EL (cell line): ENCODE measurements at places on chromosomes 6 and 20.
A peak's percentile ranks its signal among the peaks of the same experiment; 100 is the strongest.

GRCh38 chr20:33733654-33734576 is 2.1 kb downstream of the ZNF341 start:
- DNase-seq, result peak; percentile 88

GRCh38 chr20:22462975-22463914 is 121.1 kb downstream of the FOXA2 start:
- DNase-seq, result no peak

- no peak for DNase-seq
These were observed 9.5 kb downstream of the NCR2 start for GRCh38 chr6:41344876-41345275.

GRCh38 chr20:61044499-61044898 is 207.6 kb upstream of the CDH4 start:
- no peak for DNase-seq

DNA sequence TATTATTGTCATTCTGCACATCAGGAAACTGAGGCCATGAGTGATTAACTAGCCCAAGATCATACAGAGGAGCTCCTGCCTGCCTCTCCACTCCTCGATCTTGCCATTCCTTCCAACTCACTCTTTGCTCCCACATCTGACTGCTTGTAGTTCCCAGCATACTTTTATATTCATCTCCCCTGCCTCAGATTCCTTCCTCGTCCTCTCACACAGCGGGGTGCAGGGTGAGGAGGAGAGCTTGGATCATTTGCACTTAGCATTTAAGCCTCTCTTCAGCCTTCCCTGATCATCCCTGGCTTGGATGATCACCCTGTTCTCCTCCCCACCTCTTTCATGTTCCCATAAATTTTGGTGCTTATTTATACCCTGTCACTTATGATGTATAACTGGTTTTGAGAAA is 515.1 kb upstream of the SOX4 start:
- DNase-seq, result no peak

DNA sequence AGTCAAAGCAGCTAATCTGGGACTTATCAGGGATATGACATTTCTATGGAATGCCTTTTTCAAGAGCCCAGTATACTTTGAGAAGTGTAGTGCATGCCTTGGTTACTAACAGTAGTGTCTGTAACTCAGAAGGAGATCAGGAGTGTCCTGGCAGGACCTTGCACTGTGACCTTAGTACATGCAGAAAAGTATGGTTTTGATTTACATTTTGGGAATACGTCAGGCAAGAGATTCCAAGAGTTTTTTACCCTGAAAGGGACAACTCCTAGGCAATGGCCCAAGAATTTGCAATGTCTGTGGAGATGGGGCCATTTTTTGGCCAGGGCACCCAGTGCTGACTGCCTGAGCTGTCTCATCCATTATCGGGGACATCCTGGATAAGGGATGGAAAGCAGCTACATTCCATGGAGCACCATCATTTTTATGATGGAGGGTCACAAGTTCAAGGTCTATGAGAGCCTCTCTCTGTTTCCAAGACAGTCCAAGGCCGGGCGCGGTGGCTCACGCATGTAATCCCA is 80.2 kb downstream of the FAM50B start:
- DNase-seq, result peak; percentile 59

- DNase-seq, result no peak
These were observed 129.0 kb downstream of the SOX4 start for GRCh38 chr6:21722510-21722909.

DNA sequence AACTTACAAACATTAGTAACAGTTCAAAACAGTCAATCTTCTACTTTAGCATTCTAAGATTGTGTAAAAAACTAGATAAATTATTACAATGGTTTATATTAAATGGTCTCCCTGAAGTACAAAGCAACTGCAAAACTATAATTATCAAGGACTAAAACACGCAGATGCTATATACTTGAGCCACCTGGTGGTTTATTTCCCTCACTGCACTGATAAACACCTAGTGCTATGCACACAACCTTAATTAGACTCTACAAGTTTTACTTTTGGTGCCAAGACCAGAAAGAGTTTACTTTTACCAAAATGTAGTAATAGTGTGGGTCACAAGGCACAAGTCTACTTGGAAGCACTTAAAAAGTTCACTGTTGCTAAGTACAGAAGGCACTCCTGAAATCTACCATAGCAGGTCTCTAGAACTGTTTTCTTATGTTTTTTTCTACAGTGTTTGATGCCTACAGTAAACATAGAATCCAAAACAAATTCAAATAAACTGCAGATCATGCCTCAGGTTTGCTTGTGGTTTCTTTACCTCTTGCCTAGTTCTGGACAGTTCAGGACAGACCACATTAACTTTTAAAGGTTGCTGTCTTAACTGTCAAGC is 49.2 kb downstream of the GMDS start:
- peak; percentile 52 for DNase-seq

DNA sequence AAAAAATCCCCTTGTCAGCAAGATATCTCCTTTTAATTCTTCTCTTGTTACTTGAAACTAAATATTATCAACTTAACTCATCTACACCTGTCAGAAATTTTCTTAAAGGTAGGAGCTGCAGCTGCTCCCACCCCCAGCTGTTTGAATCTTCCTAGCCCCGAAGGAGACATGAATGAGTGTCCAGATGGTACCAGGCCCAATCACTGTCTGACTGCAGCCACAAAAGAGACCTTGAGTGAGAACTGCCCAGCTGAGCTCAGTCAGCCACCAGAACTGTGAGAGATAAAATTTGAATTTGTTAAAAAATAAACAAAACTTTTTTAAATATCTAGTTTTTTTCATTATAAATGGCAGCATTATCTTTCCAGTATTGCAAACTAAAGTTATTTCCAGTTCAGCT is 84.7 kb downstream of the PRSS35 start:
- DNase-seq, result no peak

GRCh38 chr6:104943781-104944180 is 13.1 kb upstream of the LIN28B start:
- DNase-seq, result peak; percentile 17
